ENCODE measurements at places on chromosomes 2 and 18. TPM values are rescaled to one million over a fixed set of nuclear protein-coding genes. Genes with fewer than 3 reads are reported as not detected.

DNA sequence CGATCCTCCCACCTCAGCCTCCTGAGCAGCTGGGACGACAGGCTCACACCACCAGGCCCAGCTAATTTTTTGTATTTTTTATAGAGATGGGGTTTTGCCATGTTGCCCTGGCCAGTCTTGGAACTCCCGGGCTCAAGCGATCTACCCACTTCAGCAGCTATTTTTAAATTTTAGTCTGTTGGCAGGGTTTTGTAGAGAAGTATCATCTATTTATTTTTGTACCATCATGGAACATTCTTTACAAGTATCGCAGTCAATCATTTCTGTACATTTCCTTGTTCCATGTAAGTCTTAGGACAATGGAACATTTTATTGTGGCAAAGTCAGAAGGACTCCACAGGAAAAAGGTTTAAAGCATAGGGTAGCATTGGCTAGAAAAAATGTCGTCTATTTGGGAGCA lies 94.6 kb downstream of the UGGT1 start:
- no peaks in the 10 kb centered on the region for H3K27me3 ChIP-seq
- H3K4me1 ChIP-seq, result no peaks in the 10 kb centered on the region
- no peak overlapping the region for H3K4me3 ChIP-seq
- peaks cover 54% of the 10 kb centered on the region for H3K36me3 ChIP-seq
- no peak overlapping the region for H3K27ac ChIP-seq

DNA sequence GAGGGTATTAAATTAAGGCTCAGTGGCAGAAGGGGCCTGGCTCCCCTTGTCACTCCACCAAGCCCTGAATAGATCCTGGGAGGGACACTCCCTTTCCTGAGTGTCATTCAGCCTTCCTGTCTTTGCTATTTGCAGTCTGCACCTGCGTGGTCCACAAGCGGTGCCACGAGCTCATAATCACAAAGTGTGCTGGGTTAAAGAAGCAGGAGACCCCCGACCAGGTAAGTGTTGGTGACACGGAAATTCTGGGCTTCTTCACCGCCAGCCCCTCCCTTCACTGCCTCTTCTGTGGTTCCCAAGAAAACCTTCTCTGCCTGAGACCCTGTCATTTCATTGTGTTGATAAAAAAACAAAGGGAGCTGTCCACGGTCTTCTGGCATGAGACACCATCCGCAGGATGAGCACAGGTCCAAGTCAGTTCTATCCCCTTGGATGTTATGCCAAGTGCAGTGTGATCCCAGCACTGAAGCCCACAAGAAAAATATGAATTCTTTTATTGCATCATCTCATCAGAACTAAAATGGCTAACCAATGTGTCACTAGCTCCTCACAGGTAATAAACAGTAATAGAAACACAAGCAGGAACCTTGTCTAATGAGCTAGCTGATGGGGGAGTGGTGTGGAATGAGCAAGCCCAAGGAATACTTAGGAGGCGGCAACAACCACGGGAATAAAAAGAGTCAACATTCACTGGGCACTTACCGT lies 316.9 kb upstream of the EPAS1 start:
- no peaks in the 10 kb centered on the region for H3K4me1 ChIP-seq
- H3K36me3 ChIP-seq, result no peaks in the 10 kb centered on the region
- no peaks in the 10 kb centered on the region for H3K27me3 ChIP-seq
- no peak for DNase-seq
- no peak overlapping the region for H3K4me3 ChIP-seq

GRCh38 chr2:4192119-4192518 lies 488.7 kb downstream of the DCDC2C start:
- H3K27me3 ChIP-seq, result no peaks in the 10 kb centered on the region
- no peak overlapping the region for H3K4me3 ChIP-seq
- no peak for DNase-seq
- H3K36me3 ChIP-seq, result no peaks in the 10 kb centered on the region
- no peaks in the 10 kb centered on the region for H3K4me1 ChIP-seq
- H3K27ac ChIP-seq, result no peak overlapping the region

GRCh38 chr2:152485954-152486736 lies 151.2 kb downstream of the FMNL2 start:
- H3K4me1 ChIP-seq, result no peaks in the 10 kb centered on the region
- no peak for DNase-seq
- no peak overlapping the region for H3K27ac ChIP-seq
- H3K27me3 ChIP-seq, result no peaks in the 10 kb centered on the region

GRCh38 chr2:18630941-18631340 lies 41.6 kb upstream of the NT5C1B start:
- H3K36me3 ChIP-seq, result peaks cover 6% of the 10 kb centered on the region
- peak; percentile 48 for DNase-seq
- peaks cover 35% of the 10 kb centered on the region for H3K4me1 ChIP-seq

- H3K27me3 ChIP-seq, result no peaks in the 10 kb centered on the region
- H3K4me3 ChIP-seq, result no peak overlapping the region
- peak overlapping the region; percentile 80 for H3K27ac ChIP-seq
- DNase-seq, result no peak
Measured at GRCh38 chr18:5456577-5457461, 87.0 kb downstream of the EPB41L3 start.

DNA sequence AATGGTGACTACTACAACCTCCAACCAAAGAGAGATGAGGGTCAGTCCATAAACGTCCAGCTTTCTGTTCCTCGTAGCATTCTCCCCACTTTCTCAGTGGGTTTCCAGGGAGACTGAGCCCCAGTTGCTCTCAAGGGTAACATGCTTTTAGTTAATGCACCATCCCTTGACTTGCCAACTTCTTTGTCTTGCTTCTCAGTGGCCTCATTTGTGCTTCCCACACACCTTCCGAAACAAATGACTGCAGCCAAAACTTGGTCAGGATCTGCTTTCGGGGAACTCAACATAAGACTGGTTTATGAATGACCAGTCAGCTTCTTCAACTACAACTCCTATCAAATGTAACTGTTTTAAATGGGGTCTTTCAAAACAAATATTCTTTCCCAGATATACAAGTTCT lies 94.1 kb downstream of the COL6A3 start:
- no peaks in the 10 kb centered on the region for H3K27me3 ChIP-seq
- H3K27ac ChIP-seq, result no peak overlapping the region
- no peaks in the 10 kb centered on the region for H3K36me3 ChIP-seq
- no peak for DNase-seq
- H3K4me3 ChIP-seq, result no peak overlapping the region

- H3K27me3 ChIP-seq, result no peaks in the 10 kb centered on the region
- peak overlapping the region; percentile 64 for H3K27ac ChIP-seq
- H3K4me3 ChIP-seq, result 0 out of 2 replicates have a peak overlapping the region, but pooled peaks have one; percentile 37
- H3K36me3 ChIP-seq, result no peaks in the 10 kb centered on the region
- H3K4me1 ChIP-seq, result peaks cover 45% of the 10 kb centered on the region
Measured at GRCh38 chr2:72827966-72828646, 2.3 kb upstream of the EXOC6B start.

GRCh38 chr2:109375131-109375561 lies 238.6 kb downstream of the SEPTIN10 start:
- DNase-seq, result no peak
- peaks cover 11% of the 10 kb centered on the region for H3K4me1 ChIP-seq
- no peak overlapping the region for H3K4me3 ChIP-seq
- H3K27ac ChIP-seq, result no peak overlapping the region

GRCh38 chr2:35410431-35411061 lies 945.0 kb upstream of the CRIM1 start:
- H3K4me3 ChIP-seq, result no peak overlapping the region
- peak; percentile 56 for DNase-seq
- H3K27ac ChIP-seq, result no peak overlapping the region

DNA sequence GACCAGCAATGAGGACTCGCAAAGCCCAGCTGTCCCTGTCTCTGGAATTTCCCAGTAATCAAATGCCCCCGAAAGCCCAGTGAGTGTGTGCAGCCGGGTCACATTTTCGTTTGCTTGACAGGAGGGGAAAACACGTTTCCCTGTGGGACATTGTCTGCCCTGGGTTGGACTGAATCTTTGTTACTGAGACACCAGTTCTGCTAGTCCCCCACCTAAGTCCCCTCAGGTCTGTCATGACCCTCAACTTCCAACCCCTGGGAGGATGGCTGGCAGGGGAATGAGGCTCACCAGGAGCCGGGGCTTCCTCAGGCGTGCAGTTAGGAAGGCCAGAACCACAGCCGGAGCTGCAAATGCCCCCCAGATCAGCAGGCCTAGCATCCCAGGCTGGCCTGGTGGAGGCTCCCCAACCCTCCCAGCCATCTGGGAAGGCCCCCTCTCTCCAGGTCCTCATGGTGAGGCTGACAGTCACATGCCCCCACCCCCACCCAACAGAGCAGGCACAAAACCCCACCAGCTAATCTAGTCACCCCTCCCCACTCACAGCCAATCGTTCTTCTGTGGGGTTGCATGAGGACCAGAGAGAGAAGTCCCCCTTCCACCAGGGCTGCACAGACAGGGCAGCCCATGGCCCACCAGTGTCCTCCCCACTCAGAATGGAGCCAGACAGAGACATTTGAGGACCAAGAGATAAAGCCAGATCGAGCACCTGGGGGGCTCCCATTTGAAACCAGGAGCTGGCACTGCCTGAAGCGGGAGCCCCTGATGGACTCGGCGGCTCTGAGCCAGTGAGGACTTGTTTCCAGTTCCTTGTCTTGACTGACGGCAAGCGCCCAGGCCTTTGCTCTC lies 33.6 kb downstream of the CYP26B1 start:
- H3K36me3 ChIP-seq, result no peaks in the 10 kb centered on the region
- peaks cover 41% of the 10 kb centered on the region for H3K4me1 ChIP-seq
- DNase-seq, result no peak
- no peak overlapping the region for H3K4me3 ChIP-seq
- H3K27ac ChIP-seq, result no peak overlapping the region

GRCh38 chr2:241080405-241081189 lies 21.5 kb downstream of the MTERF4 start:
- H3K27me3 ChIP-seq, result no peaks in the 10 kb centered on the region
- no peak overlapping the region for H3K27ac ChIP-seq
- no peaks in the 10 kb centered on the region for H3K4me1 ChIP-seq
- DNase-seq, result no peak
- no peaks in the 10 kb centered on the region for H3K36me3 ChIP-seq
- no peak overlapping the region for H3K4me3 ChIP-seq

GRCh38 chr2:141423124-141423523 lies 707.7 kb downstream of the LRP1B start:
- H3K36me3 ChIP-seq, result no peaks in the 10 kb centered on the region
- no peak overlapping the region for H3K27ac ChIP-seq
- DNase-seq, result no peak
- no peaks in the 10 kb centered on the region for H3K27me3 ChIP-seq

GRCh38 chr18:35971661-35972196 lies 750 bp upstream of the RMP24 start:
- peaks cover 6% of the 10 kb centered on the region for H3K36me3 ChIP-seq
- H3K4me1 ChIP-seq, result no peaks in the 10 kb centered on the region
- H3K27ac ChIP-seq, result peak overlapping the region; percentile 51
- peak overlapping the region; percentile 84 for H3K4me3 ChIP-seq

DNA sequence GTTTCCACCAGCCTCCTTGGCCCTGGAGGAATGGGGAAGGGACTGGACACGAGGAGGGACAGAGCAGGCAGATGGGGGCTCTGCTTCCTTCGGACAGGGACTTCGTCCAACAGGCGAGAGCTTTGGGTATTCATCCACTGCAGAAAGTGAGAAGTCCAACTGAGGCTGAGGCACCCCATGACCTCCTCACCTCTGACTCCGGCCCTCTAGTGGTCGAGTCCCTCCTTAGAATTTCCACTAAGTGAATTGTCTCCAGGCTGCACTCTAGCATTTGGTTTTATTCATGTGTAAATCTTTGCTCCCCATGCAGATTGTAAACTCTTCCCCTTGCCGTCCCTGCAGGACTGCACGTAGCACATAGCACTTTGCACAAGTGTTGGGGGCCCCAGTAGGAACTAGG lies 75.6 kb downstream of the TMEM247 start:
- H3K27me3 ChIP-seq, result no peaks in the 10 kb centered on the region
- no peak overlapping the region for H3K27ac ChIP-seq
- peak; percentile 23 for DNase-seq
- H3K4me1 ChIP-seq, result no peaks in the 10 kb centered on the region
- no peak overlapping the region for H3K4me3 ChIP-seq
- H3K36me3 ChIP-seq, result no peaks in the 10 kb centered on the region

Gene RTP5
- total RNA-seq, result not detected

Gene PLCL1
- not detected for total RNA-seq

Gene SCYGR3
- not detected for total RNA-seq

Gene DNPEP
- total RNA-seq, result 86.2 TPM

Gene PRKCE
- 4.4 TPM for total RNA-seq

Gene SCN1A
- not detected for total RNA-seq

Gene ACVR1
- total RNA-seq, result 6.7 TPM
